ENCODE measurements at places on chromosomes 4 and X.

GRCh38 chrX:47278691-47279090, 45.9 kb downstream of the USP11 start:
- H3K36me3 ChIP-seq, result no peaks in the 10 kb centered on the region
- no peaks in the 10 kb centered on the region for H3K27me3 ChIP-seq
- DNase-seq, result no peak
- H3K27ac ChIP-seq, result no peak overlapping the region

- H3K4me1 ChIP-seq, result no peaks in the 10 kb centered on the region
- H3K4me3 ChIP-seq, result no peak overlapping the region
- no peak overlapping the region for H3K27ac ChIP-seq
- no peak for DNase-seq
Measured at GRCh38 chrX:112223391-112223790, 140.8 kb upstream of the TRPC5 start.

- no peaks in the 10 kb centered on the region for H3K27me3 ChIP-seq
- no peak overlapping the region for H3K4me3 ChIP-seq
- H3K27ac ChIP-seq, result no peak overlapping the region
- no peaks in the 10 kb centered on the region for H3K36me3 ChIP-seq
Measured at GRCh38 chr4:137390707-137391106, 141.6 kb downstream of the PCDH18 start.

DNA sequence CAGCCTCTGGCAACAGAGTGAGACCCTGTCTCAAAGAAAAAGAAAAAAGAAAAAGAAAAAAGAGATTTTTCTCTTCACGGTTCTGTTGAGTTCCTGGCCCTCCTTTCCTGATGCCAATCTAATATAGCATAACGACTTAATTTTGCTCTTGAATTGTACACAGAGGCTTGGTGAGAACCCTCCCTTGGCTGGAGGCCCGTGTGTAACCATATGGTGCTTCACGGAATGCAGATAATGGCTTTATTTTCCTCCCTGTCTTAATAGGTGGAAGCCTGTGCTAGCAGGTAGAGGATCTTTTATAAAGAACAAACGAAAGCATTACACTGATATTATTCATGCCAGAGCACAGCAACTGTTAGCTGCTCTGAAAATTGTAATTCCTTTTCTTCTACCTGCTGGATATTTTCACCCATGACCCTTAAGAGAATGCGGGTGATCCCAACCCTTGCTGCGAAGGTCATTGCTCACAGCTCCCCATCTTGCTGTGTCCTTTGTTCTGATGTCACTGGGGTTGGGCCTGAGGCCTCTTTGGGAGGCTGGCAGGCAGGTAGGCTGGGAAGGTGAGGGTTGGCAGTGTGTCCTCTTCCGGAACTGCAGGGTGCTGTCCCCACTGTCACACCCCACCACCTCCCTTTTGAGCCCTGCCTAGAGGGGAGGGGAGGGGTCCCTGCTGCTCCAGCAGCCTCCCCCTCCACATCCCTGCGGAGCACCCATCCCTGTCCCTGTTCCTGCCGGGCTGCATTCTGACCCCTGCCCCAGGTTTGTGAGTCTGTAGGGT, 83.8 kb upstream of the STOX2 start:
- H3K4me3 ChIP-seq, result no peak overlapping the region
- H3K4me1 ChIP-seq, result no peaks in the 10 kb centered on the region
- DNase-seq, result no peak

DNA sequence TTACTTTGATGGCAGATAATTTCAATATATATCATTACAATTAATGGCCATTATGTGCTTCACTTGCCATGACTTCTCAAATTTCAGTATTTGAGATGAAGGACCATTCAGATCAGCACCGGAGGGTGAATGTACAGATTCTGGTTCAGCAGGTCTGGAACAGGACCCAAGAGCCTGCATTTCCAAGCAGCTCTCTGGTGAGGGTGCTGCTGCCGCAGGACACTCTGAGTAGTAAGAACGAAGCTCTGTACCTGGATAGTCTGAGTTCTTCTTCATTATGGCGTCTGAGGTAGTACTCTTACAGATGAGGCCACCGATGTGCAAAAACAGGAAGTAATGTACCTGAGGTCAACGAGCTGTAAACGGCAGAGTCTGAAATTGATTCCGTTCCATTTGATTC, 228.2 kb downstream of the FBXW7 start:
- no peaks in the 10 kb centered on the region for H3K27me3 ChIP-seq
- no peak for DNase-seq
- no peaks in the 10 kb centered on the region for H3K4me1 ChIP-seq
- no peak overlapping the region for H3K4me3 ChIP-seq
- no peaks in the 10 kb centered on the region for H3K36me3 ChIP-seq
- no peak overlapping the region for H3K27ac ChIP-seq

- DNase-seq, result no peak
- H3K27ac ChIP-seq, result no peak overlapping the region
- H3K4me3 ChIP-seq, result no peak overlapping the region
- no peaks in the 10 kb centered on the region for H3K4me1 ChIP-seq
- no peaks in the 10 kb centered on the region for H3K27me3 ChIP-seq
- H3K36me3 ChIP-seq, result no peaks in the 10 kb centered on the region
Measured at GRCh38 chr4:100949350-100949935, 397.9 kb downstream of the PPP3CA start.

DNA sequence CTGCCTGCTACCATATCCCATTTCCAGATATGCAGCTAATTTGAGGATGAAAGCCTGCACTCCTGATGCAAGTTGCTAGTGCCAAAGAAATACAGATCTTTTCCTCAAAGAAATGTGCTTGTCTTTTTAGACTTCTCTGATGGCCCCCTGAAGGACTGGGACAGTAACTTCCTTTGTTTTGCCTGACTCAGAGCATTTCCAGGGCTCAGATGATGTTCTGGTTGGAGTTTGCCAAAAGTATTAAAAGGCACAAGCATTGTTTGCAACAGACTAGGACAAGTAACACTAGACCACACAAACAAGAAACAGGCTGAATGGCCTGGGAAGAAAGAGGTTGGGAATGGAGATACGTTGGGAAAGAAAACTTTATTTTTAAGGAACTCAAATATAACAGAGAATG, 175.2 kb downstream of the IL13RA2 start:
- H3K27me3 ChIP-seq, result no peaks in the 10 kb centered on the region
- DNase-seq, result no peak
- no peaks in the 10 kb centered on the region for H3K36me3 ChIP-seq
- no peak overlapping the region for H3K4me3 ChIP-seq
- H3K27ac ChIP-seq, result no peak overlapping the region

- H3K27ac ChIP-seq, result no peak overlapping the region
- H3K36me3 ChIP-seq, result peaks cover 12% of the 10 kb centered on the region
Measured at GRCh38 chr4:913280-913618, 18.9 kb downstream of the GAK start.

DNA sequence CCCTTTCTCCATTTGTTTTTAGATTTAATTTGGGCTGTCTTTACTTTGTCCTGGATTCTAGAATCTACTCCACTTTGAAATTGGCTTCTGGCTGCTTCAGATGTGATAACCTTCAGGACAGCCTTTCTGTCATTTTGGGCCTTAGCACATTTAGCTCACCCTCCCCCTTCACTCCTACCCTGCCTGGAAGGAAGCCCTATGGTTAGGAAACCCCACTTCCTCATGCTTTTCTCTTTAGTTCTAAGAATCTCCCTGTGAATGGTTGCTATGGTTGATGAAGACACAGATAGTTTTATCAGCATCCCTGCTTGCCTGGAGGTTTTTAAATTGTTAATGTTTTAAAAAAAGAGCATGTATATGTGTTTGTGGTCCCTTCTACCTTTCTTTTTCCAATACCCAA, 100.7 kb upstream of the PTPN13 start:
- no peaks in the 10 kb centered on the region for H3K27me3 ChIP-seq
- no peak for DNase-seq
- no peaks in the 10 kb centered on the region for H3K4me1 ChIP-seq
- H3K27ac ChIP-seq, result no peak overlapping the region

Measured in CD8-positive, alpha-beta memory T cell (primary cell).